ENCODE measurements at places on chromosomes 16 and 17.

GRCh38 chr16:53502331-53503269, at the start of gene AKTIP:
Gene AKTIP (minus strand): TSS chr16:53503209. CDS start chr16:53500259, 2,950 bp downstream.
- no peak for DNase-seq

DNA sequence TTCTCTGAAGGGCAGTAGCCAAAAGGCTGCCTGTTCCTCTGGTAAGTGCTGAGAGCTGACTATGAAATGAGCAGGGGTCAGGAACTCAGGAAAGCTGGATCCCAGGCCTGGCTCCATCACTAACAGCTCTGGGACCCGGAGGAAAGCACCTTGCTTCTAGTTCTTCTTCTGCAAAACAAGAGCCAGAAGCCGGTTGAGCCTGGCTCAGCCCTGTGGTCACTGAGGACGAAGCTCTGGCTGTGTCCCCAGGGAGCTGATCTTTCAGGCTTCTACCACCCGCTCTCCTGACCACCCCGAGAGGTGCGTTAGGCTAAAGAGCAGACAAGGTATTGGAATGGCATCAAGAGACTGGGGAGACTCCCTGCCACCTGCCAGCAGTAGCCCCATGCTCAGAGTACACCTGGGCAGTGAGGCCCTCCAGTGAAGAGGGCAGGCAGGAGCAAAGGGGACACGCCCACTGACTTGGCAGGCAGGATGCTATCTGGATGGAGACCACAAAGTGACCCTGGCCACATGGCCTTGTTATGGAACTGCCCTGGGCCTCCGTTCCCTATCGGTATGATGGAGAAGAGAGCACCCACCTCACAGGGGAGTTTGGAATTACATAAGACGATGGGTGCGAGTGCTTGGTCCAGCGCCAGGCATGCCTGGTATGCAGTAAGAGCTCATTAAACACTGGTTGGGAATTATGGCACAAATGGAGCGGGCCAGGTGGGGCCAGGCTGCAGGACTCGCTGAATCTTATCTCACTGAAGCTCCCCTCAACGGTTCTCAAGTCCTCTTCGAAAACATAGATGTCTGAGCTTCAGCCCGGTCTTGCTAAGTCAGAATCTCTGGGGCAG, 61.4 kb downstream of the COG7 start:
- DNase-seq: no peak

DNA sequence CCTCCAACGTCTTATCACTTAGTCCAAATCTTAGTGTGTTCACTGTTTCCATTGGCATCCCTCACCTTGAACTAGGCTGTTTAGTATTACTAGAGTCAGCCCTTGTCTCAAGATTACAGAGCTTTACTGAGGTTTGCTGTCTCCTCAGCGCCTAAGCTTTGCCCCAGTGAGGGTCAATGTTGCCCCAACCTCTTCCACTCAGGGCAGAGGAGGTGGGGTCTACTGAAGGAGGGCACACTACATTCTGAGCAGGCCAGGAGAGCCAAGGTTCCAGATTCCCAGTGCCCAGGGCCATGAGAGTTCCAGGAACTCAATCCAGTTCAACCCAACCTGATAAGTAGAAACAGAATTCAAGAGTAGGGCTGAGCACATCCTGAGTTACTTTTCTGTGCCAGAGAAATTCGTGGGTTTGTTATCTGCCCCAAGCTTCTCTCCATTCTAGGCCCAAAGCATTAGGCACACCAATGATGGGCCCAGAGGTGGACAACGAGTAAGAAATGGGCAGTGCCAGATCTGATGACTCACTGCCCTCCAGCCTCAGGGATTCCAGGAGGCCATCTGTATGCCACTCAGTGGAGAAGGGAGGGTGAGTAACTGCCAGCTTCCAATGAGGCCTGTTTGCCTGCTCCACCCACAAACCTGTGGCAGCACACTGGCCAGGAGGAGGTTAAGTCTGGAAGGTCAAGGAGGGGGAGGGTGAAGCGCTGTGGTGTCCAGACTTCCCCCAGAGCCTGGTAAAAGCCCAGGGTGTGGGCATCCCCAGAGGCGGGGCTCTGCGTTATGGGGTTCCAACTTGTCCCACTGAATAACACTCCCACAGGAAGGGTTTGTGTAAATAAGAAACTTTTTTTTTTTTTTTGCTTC, 8.2 kb downstream of the TUBG2 start:
- DNase-seq: no peak

GRCh38 chr17:75767881-75768280, 2.9 kb upstream of the GALK1 start:
- DNase-seq: no peak

GRCh38 chr17:39002991-39003715, 36.0 kb upstream of the FBXO47 start:
- no peak for DNase-seq

GRCh38 chr17:54194268-54194667, 371.5 kb downstream of the KIF2B start:
- no peak for DNase-seq

- no peak for DNase-seq
Observed at GRCh38 chr17:14019186-14019956, 49.9 kb upstream of the COX10 start.

DNA sequence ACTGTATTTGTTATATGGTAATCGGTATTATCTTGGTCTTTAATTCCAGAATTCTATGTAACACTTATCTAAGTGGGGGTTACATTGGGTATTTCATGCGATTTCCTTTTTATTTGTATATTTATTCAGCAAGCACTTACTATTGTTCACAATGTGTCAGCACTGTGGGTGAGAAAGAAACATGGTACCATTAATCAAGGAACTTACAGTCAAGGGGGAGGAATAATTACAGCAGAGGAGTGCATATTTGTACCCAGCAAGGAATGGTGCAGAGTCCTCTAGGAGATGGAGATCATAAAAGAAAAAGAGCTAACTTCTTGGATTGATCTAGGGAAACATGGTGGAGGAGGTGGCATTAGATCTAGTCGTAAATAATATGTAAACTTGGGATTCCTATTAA, 117.0 kb upstream of the KCNJ16 start:
- no peak for DNase-seq

- no peak for DNase-seq
Observed at GRCh38 chr16:27430512-27430911, 28.5 kb downstream of the IL21R start.

- no peak for DNase-seq
Observed at GRCh38 chr17:9364837-9365430, 210.7 kb downstream of the STX8 start.

GRCh38 chr17:12990041-12990808, 27.6 kb downstream of the ELAC2 start:
- DNase-seq: no peak

DNA sequence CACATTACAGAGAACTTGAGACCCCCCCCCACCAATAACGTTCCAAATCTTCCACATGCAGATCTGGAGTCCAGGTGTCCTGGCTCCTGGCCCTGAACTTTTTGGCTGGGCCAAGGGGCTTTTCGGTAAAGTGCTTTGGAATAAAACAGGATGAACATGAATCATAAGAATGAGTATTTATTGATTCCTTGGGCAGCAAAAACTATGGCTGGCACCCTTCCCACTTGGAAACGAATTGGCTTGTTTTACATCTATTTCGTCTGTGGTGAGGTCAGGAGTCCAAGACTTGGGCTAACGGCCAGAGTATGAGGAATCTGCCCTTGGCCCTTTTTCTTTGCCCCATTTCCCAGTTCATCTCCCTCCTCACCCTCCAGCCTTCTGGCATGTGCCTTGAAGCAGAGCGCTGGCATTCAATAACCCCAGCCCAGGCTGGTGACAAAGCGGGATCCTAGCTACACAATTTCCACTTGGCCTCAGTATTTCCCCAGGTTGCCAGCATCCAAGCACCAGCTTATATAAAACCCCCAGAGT, 4.1 kb upstream of the UBTF start:
- DNase-seq: no peak

GRCh38 chr17:17322516-17323510, 19.6 kb downstream of the NT5M start:
- DNase-seq: no peak

DNA sequence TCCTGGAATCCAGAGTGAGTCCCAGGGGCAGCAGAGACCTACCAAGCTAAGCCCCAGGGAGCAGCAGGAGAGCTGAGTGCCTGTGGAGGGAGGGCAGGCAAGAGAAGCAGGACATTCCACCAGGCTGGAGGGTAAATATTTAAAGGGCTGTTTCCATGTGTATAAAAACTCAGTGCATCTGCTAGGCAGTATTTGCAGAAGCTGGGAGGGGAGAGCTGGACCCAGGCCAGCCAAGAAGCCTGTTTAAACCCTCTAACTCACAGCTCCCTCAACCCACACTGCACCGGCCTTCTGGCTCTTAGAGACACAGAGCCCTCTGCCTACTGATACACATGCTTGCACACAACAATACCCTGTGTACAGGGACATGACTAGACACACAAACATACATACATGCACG, 22.5 kb upstream of the TMEM132E start:
- DNase-seq: peak; percentile 10

DNA sequence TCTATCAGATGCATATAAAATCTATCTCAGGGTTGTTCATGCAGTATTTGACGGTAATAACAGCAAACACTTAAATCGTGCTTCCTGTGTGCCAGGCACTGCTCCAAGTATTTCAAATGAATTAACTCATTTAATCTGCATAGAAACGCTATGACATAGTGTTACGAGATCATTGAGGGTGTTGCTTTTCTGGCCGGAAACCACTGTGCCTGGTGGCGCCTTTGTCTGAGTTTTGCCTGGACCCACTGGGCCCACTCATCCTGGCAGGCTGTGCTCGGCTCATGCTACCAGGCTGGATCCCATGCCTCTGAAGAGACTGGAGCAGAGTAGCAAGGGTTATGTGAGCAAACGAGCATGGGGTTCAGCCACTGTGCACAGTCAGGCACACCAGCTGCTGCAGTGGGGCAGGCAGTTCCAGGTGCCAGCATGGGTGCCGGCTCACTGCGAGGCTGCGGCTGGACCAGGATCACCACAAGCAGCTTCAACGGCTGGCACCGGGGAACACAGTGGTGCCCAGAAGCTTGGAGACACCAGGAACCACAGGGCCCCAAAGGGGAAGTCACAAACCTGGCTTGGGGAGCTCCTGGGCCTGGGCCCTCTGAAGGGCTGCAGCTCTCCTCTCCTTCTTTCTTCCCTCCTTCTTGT, 45.9 kb upstream of the CLEC19A start:
- DNase-seq: peak; percentile 71

- no peak for DNase-seq
Observed at GRCh38 chr17:28247671-28248555, 71.1 kb upstream of the TMEM97 start.

Data from NCI-H2029 treated with DMSO at 0.1 percent for 48 hours (cell line).